T-cell (primary cell): ENCODE measurements at places on chromosomes 13 and 19. TPM values are rescaled to one million over a fixed set of nuclear protein-coding genes. Genes with fewer than 3 reads are reported as not detected.

Gene GNA15
- 1.8 TPM for total RNA-seq

Gene NLRP11
- not detected for total RNA-seq

Gene PLIN5
- 1.5 TPM for total RNA-seq

Gene MAN2B1
- 149 TPM for total RNA-seq

Gene ZNF844
- 10.2 TPM for total RNA-seq

Gene LRP3
- total RNA-seq, result 0.19 TPM

Gene PRR12
- total RNA-seq, result 57.9 TPM
